T-helper 1 cell (primary cell): ENCODE measurements at places on chromosomes 16 and 17.

DNA sequence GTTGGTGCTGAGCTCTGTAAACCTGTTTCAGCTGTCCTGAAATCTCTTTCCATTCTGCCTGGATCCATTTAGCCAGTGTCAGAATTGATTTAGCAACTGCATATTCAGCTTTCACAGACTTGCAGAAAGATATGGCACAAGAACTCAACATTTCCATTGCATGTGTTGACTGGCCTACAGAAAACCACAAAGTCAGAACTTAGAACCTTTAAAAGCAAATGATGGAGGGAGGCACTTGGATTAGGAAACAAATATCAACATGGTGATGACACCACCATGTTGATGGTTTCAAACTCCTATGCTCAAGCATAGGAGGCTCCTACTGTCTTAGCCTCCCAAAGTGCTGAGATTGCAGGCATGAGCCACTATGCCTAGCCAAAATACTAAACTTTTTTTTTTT is 52.3 kb upstream of the ARL6IP1 start:
- no peak for DNase-seq

DNA sequence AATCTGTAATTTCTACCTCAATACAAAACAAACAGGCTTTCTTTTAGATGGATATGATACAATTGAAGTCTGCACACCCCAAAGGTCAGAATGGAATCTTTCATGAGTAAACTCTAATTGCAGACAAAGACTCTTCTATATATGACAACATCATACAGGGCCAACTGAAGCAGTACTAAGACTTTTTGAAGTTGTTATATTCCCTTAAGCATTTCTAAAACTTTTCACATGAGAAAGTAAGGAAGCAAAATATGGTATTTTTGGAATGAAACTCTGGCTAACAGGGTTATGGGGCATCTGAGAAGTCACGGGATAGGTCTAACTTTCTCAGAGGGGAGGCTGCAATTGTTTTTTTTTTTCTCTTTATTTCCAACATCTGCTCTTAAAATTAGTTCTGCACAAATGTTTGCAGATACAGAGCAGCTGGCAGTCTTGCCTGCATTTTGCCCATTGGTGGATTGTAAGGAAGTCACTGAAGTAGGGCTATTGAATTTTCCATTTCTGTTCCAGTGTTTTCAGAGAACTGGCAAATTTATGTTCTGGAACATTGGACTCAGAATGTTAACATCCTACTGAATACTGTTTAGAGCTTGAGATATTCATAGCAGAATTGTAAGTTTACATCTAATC is 59.1 kb downstream of the SSH2 start:
- no peak for DNase-seq

- DNase-seq = no peak
These were observed 2.7 kb upstream of the EPN3 start for GRCh38 chr17:50529849-50530248.

DNA sequence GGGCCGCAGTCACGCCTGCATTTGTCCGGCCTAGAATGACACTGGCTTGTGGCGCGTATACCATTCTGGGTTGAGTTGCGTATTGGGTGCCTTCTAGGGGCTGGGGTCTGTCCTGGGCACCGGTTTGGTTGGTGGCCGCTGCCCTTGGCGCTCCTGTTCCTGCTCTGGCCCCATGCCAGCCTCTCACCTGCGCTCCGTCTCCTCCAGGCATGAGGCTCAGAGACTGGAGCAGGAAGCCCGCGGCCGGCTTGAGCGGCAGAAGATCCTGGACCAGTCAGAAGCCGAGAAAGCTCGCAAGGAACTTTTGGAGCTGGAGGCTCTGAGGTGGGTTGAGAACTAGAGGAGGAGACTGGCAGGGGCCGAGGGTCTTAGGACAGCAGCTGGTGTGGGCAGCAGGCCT is 17.4 kb downstream of the CDIPT start:
- DNase-seq = no peak
